ENCODE measurements at places on chromosomes 2 and 18.

DNA sequence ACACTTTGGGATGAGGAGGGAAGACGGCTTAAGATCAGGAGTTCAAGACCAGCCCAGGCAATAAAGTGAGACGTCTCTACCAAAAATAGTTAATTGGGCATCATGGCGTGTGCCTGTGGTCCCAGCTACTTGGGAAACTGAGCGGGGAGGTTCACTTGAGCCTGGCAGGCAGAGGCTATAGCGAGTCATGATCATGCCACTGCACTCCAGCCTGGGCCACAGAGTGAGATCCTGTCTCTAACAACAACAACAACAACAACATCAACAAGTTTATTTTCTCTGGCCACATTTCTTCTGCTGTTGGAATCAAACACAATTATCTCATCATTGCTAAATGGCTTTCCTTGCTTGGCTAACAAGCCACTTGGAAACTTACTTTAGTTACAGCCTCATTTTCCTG is 13.4 kb downstream of the NIFK start:
- DNase-seq, result no peak

DNA sequence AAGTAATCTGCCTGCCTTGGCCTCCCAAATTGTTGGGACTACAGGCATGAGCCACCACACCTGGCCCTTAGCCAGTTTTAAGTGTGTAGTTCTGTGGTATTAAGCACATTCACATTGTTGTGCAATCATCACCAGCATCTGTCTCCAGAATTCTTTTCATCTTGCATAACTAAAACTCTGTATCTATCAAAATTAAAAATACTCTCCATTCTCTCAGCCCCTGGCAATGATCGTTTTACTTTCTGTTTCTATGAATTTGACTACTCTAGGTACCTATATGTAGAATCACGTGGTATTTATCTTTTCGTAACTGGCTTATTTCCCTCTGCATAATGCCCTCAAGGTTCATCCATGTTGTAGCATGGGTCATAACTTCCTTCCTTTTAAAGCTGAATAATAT is 45.5 kb upstream of the CAVIN2 start:
- DNase-seq, result no peak

DNA sequence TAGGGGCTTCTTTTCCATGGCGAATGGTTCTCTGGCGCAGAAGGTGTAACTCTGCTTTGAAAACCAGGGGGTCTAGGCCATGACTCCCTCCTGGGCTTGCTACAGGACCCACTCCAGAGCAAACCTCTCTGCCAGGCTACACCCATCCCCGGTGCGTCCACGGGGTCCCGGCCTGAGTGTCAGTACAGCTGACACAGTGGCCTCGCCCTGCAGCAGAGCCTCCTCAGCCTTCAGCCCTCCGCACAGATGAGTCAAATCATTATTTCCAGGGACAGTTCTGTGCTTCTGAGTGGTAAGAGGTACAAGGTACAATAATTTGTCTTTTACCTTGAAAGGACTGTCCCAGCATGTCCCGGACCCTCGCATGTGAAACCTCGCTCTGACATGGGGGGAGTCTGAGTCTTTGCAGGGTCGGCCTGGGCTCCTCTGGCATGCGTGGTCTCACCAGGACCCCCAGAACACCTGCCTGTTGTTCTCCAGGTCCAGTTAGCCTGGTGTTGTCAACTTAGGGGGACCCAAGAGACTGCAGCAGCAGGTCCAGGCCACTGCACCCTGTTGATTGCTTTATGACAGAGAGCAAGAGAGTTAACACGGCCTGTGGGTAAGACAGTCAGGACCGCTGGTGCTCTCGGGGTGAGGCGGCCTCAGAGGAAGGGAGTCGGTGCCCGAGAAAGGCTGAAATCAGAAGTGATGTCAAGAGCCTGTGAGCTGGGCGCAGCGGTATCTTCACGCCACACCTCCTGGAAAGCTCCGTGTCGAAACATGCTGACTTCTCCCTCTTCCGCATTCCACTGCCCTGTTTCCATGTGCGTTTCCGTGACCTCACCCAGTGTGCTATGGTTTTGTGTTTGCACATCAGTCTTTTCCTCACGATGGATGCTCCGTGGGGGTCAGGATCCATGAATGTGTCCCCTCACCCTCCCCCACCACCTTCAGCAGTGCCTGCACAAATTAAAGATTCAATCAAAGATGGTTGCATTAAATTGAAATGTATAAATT is 340.1 kb downstream of the EIPR1 start:
- no peak for DNase-seq

DNA sequence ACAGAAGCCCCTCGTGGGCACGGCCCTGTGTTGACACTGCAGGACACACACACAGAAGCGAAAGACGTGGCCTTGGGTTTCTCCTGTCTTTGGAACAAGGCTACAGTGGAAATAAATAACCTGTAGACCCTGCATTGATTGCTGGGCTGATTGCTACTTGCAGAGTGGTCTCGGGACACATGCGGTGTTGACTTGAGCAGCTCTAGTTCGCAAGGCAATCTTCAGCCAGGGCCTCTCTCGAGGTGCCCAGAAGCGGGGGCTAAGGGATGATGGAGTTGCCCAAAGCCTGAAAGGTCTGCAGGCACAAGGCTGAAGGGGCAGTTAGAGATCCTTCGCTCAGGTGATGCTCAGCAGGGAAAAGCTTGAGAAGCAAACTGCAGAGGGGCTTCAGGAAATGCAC is 180.3 kb downstream of the SEPTIN10 start:
- no peak for DNase-seq

DNA sequence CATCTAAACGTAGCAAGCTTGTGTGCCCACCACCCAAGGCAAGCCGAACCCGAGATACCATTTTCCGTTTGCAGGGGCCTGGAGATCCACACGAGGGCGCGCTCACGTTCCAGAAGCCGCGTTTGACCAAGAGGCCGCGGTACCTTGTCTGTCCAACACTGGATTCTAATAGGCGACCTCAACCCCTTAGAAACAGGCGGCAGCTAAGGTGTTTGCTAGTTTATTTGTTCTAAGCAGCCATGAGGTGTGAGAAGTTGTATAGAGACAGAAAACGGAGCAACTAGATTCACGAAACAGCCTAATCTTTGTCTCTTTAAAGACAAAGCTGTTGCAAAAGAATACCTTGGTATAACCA is 4.2 kb downstream of the HOXD11 start:
- DNase-seq, result no peak

GRCh38 chr18:78822171-78822948 is 157.3 kb upstream of the SALL3 start:
- DNase-seq, result no peak

- no peak for DNase-seq
These were observed 578.7 kb upstream of the NETO1 start for GRCh38 chr18:73446502-73446901.

- no peak for DNase-seq
These were observed 26.9 kb upstream of the INSIG2 start for GRCh38 chr2:118061135-118061955.

GRCh38 chr2:25517701-25518100 is 155.7 kb downstream of the DTNB start:
- no peak for DNase-seq

DNA sequence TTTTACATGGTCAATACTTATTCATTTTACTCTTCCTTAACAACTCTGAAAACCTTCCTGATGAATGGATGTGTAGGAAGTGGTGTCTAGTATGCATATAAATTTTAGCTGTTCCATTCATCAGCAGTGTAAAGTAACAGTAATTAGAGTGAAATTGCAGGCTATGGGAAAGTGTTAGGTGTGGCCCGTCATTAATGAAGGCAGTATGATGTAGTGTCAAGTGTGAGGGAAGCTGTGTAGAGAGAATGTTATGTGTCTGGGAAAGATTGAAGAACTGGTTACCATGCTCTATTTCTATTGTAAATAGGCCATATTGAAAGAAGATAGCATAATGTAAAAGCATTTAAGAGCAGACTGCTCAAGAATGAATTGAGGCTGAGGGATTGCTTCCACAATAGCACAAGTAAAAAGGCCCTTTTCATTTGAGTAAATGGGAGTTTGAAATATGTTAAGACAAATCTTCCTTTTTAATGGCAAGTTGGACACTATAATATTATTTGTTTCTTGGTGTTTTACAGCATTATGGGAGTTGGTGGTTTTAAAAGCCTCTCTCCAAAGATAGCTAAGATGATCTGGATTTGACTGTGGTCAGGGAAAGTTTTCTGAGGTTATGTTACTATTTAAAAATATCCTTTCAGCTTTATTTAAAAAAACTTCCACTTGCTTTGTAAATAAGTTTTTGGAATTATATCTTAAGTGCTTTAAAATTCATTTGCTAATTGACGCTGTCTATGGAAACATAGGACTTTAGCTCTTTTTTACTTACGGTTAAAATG is 401.0 kb upstream of the ZEB2 start:
- DNase-seq, result no peak

- DNase-seq, result no peak
These were observed 593.9 kb downstream of the NYAP2 start for GRCh38 chr2:225993430-225993829.

- DNase-seq, result no peak
These were observed 125.4 kb downstream of the CLIP4 start for GRCh38 chr2:29240601-29241000.

DNA sequence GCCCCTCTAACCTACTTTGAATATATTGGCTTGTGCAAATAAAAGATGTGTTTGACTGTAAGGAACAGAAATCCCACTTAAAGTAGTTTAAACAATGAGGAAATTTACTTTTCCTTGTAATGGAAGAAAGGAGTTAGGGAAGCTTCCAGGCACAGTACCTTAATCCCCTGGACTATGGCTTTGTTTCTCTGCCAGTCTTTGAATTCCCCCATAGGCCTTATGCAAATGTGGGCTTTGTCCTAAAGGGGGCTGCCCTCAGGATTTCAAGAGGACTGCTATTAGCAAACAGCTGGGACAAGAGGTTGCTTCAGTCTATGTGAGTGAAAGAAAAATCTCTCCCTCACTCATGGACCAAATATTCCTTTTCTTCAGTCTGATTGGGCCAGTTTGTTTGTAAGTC is 255.1 kb upstream of the THSD7B start:
- no peak for DNase-seq

DNA sequence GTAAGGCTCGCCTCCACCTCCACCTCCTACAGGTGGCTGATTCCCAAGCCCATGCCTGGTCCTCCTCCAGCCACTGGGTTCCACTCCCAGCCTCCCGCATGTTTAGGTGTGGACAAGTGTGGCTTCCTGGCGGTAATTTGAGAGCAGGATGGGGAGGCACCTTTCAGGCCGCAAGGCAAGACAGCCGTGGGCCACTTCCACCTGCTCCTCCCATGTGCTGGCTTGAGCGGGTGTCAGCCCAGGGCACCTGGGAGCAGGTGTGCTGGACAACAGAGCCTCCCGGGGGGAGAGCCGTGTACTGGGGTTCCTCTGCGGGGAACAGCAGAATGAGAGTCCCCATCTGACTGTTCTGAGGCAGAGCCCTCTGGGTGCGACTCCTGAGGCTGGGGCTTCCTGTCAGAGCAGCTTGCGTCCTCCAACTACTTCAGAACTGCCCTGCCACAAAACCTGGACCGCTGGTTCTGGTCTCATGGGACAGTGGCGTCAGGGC is 83.9 kb downstream of the TPO start:
- DNase-seq, result no peak

DNA sequence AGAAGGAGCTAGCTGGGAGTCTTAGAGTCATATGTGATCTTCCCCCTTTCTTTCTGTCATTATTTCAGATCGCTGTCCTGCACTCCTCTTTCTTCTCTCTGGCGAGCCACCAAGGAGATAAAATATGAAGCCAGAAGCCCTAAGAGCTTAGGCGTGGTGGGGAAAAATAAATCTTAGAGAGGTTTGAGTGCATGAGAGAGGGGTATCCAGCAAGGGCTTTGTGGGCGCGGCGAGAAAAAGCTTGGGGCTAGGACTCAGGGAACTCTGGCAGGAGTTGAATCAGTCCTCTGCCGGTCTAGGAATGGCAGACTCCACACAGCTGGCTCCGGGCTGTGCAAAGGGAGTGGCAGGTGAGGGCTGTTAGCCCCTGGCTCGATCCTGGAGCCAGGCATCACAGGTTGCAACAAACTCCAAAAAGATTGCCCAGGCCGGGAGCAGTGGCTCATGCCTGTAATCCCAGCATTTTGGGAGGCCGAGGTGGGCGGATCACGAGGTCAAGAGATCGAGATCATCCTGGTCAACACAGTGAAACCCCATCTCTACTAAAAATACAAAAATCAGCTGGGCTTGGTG is 20.1 kb upstream of the IGFBP5 start:
- DNase-seq, result no peak

GRCh38 chr18:9478545-9478944 is 3.2 kb downstream of the RALBP1 start:
- DNase-seq, result no peak

DNA sequence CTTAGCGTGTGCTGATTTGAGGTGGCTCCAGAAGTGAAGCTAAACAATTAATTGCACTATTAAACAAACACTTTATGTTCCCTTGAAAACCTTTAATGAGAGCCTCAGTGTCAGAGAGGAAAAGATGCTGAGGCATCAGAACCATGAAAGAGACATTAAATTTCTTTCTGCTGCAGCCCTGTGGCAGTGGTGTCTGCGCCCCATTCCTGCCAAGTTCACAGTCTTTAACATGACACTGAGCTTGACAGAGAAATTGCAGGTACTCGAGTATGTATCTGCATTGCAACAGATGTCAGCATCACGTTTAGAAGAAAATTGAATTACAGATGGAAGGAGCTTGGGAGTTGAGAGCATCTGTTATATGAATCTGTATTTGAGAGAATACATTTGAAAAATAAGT is 111.3 kb upstream of the CREB1 start:
- no peak for DNase-seq

DNA sequence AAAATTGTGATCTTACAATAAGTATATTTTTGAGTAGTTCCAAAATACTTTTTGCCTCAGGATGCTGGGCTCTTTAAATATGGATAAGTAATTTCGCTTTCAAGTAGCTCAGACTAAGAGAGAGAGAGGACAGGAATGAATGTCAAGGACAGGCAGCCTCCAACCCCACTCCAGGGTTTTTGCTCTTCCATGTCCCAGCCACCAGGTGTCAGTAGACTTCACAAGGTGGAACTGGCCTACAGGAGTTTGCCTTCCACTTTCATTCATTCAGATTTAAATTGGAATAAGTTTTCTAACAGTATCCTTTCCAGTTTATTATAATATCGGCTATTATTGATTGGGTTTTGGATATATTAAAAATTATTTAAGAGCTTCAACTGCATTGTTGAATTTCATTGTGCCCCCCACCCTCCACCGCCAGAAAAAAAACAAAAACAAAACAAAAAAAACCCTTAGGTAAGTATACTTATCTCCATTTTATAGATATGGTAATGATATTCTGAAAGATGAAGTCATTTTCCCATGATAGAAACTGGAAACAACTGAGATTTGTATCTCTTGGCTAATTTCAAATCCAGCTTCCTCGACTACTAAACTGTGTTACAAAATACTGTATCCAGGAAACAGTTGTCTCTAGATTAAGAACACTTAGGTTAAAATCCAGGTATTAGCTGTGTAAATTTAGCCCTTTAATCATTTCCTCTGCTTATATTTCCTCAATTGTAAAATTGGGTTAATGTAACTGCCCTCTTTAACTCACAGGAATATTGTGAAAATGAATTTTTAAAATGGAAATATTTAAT is 793.1 kb downstream of the ERBB4 start:
- DNase-seq, result no peak

DNA sequence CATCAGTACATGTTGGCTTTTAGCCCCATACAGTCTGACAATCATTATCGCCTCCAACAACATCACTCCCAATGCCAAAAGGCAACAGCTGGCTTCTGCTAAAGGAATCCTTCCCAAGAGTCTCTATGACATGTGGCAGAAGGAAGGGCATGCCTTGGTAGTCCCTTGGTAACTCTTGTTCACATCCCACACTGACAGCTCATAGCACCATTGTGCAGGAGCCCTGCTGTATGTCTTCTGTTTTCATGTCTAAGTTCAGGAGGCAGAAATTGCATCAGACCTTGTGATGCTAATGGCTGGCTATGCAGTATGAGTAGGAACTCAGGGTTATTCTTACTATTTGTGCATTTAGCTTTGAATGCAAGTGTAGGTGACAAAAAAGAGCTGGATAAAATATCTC is 392.1 kb downstream of the PTH2R start:
- DNase-seq, result no peak
